ENCODE measurements at places on chromosomes 7 and 10.
A peak's percentile ranks its signal among the peaks of the same experiment; 100 is the strongest.

GRCh38 chr7:48259463-48260280 is 88.4 kb downstream of the ABCA13 start:
- no peak for DNase-seq

- peak; percentile 92 for DNase-seq
Observed at GRCh38 chr10:123043409-123043925, 34.7 kb downstream of the ACADSB start.

- peak; percentile 33 for DNase-seq
Observed at GRCh38 chr10:115829521-115830205, 443.3 kb downstream of the GFRA1 start.

DNA sequence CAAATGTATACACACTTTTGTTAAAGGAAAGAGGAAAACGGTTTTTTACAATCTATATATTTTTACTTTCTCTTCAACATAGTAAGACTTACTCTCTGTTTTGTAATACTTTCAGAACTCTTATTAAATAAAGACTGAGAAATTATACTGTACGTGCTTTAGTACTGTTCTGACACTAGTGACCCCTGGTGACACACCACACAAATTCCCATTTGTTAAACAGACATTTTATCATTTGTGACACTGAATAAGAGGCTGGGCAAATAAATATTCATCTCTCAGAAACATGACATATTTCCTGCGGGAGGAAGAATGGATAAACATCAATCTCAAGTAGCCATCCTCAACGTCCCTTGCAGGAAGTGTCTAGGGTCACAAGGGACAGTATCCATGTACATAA is 68.9 kb upstream of the ZNF33B start:
- no peak for DNase-seq

GRCh38 chr7:121140790-121141189 is 152.3 kb downstream of the CPED1 start:
- no peak for DNase-seq

DNA sequence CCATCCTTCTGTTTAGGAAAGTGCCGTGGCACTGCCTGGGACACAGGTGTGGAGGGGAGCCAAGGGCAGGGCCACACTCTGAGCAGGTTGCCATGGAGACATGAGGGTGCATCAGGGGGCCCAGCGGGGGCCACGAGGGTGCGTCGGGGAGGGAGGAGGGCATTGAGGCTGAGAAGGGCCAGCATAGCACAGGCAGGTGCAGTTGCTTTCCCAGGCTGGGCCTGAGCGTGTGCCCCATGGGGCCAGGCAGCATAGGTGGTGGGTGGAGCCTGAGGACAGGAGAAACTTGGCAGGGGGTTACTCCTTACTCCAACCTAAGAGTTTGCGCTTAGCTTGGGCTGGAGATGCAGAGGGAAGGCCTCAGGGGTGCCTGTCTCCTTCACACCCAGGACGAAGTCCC is 15.2 kb downstream of the YKT6 start:
- DNase-seq, result no peak

- no peak for DNase-seq
Observed at GRCh38 chr10:35574924-35575352, 30.2 kb upstream of the GJD4 start.

DNA sequence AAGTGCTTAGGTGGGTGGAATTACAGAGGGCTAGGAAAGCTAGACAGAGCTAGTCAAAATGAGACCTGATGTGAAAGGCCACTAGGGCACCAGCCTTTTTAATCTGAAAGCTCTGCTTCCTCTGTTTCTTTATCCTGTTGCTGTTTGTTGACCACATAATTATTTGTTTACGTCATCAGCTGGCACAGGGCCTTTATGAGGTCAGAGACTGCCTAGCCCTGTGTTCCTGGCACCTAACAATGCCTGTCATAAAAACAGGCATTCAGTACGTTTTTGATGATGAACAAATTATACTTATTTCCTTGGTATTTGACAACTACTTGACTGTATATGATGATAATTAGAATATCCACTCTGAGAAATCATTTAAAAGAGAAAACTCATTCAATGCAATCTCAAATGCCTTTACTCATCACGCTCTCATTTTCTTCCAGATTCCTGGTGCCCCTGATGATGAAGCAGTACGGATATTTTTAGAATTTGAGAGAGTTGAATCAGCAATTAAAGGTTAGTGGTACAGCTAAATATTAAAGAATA is 26.0 kb downstream of the RBM17 start:
- peak; percentile 65 for DNase-seq

- no peak for DNase-seq
Observed at GRCh38 chr10:131435760-131436457, 124.4 kb upstream of the TCERG1L start.

- no peak for DNase-seq
Observed at GRCh38 chr10:95451568-95452524, 109.3 kb downstream of the SORBS1 start.

- no peak for DNase-seq
Observed at GRCh38 chr10:13984647-13985155, 346.0 kb downstream of the FRMD4A start.

GRCh38 chr10:18252086-18252485 is 111.9 kb downstream of the CACNB2 start:
- no peak for DNase-seq

DNA sequence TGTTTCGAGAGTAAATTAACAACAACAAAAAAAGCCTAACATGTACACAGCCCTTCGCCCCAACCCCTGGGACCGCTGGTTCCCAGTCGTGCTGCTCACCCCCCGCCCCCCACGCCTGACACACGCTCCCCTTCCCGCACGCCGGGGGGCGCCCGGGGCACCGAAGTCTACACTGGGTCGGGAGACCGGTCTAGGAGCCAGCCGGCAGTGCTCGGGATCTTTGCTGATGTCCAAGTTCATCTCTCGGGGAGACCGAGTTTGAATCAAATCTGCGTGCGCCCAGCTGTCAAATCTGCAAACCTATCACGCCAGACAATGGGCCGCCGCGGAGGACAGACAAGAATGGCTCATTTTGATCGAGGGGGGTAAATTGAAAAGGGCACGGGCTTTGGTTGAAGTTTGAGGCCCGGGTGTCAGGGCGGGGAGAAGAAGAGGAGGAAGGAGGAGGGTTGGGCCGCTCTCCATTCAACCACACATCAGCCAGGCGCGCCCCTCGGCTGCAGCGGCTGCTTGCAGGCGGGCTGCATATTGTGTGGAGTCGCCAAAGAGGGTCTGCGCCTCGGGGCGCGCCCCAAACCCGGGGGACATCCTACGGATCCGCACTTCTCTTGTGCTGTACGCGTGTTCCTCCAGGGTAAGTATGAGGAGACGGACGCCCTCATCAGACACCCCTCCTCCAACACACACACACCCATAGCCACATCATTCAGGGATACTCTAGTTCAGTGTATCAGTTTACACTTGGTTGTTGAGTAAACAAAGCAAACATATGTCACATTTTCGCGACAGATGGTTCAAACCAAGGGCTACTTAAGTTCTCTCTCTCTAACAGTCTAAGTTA is 1.3 kb upstream of the GFRA1 start:
- DNase-seq, result no peak

GRCh38 chr10:95389982-95390381 is 99.2 kb upstream of the PDLIM1 start:
- no peak for DNase-seq

GRCh38 chr10:14523286-14523685 is 192.6 kb upstream of the FRMD4A start:
- no peak for DNase-seq

GRCh38 chr7:130611218-130611617 is 57.3 kb downstream of the COPG2 start:
- DNase-seq, result no peak

DNA sequence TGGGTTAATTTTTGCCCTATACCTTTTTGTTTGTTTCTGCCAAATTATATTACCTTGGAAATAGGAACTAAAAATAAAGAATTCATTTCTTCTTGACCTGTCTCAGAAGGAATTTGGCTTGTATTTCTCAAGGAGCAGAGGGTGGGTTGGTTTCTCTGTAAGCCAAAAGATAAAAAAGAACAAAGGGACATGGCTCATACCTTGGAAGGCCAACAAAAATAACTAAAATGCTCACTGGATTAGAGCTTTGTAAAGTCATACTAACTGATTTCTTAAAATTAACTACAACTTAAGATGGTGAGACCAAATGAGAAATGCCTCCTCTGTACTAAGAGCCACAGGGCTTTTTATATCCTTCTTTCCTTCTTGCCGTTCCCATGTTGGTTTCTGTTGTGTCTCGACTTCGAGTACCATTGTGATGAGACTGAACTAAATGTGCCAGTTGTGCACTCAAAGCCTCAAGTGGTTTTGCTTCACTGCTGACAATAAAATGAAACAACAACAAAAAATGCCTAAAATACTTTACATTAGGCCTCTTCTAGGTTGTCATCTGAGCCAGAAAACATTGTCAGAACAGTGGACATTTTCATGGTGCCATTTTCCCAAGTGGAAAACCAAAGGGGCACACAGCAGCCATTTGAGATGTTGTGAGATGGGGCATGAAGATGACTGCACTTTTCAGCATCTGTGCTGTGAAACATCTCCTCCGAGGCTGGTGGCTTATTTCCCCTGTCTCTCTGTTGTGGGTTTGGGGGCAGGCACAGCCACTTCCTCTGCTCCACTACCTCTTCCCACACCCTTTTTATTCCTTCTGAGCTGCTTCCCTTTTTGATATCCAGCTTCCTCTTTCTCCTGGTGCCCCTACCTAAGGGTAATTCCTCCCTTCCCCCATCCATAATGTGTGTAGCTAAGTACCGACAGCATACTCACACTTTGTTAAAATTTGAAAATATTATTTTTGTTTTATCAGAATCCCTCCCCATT is 51.8 kb upstream of the AGR3 start:
- DNase-seq, result peak; percentile 73
